Suprapubic skin (tissue), 4 donors: ENCODE measurements at places on chromosomes 2 and 18.

DNA sequence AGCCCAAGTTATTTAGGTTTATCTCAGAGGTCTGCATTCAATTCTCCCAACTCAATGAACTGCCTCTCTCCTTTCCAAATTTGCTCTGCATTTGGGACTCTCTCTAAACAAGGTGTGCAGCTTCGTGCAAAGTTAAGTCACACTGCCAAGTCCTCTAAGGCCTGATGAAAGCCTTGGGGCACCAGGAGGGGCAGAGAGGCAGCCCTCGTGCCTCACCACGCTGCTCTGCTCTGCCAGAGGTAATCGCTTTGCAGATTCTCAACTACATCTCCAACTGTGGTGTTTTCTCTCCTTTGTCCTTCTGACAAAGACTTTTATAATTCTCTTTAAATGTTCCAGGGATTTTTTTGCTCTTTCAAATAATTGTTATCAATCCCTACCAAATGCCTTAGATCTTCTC is 283.0 kb downstream of the MEIS1 start:
- DNase-seq = no peak

GRCh38 chr2:48749291-48750127 is 6.0 kb downstream of the LHCGR start:
- DNase-seq = no peak

DNA sequence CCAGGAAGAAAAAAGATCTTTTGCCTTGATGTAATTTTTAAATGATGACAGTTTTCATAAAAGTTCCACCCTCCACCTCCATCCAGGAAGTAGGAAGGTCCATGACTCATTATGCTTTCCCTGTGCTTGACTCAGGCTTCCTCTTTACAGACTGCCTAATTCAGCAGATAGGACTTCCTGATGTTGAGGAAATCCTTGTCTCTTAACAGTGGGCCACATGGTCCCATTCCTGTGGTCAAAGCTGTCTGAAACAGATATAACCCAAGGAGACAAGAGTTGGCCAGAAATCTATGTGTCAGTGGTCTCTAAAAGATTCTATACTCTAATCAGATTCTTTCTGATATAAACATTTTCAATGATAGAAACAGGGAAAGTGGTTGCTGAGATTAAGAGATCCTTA is 119.1 kb downstream of the BAZ2B start:
- DNase-seq = no peak

DNA sequence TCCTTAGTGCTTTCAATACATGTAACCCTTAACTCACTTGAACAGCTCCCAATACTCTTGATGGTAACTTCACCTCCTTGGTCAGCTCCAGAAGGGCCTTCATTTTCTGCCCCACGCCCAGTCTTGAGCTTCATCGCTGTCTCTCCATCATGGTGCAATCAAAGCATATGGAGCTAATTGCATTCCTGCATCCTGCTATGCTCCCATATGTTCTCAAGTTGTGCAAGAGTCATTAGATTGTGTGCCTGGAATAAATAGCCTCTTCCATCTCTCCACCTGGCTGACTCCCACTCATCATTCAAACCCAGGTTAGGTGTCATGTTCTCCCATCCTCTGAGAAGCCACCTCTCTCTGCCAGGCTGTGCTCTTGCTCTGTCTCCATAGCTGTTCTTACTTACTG is 364.5 kb upstream of the RGPD4 start:
- DNase-seq = no peak

DNA sequence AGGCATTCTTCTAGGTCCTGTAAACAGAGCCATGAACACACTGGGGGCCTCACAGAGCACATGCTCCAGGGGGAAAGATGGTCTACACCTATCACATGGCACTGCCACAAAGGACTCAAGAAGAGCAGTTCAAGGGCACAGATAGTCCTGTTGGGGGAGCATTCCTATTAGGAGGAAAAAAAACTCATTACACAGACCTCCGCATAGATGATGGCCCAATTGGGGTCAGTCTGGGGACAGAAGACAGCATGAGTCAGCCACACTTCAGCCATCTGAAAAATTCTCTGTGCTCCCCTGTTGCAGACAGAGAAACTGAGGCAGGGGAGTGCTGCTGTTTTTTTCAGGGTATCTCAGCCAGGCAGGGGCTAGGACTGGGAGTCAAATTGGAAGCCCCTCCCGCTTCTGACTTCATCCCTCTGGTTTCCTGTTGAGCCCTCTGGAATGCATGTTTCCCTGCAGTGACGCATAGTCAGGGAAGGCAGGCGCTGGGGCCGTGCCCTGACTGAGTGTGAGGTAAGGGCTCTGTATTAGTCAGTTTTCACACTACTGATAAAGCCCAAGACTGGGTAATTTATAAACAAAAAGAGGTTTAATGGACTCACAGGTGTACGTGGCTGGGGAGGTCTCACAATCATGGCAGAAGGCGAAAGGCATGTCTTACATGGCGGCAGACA is 67.9 kb downstream of the RHOB start:
- peak; percentile 75 for DNase-seq

- DNase-seq = no peak
Measured at GRCh38 chr2:31987454-31988220, 23.2 kb downstream of the MEMO1 start.

DNA sequence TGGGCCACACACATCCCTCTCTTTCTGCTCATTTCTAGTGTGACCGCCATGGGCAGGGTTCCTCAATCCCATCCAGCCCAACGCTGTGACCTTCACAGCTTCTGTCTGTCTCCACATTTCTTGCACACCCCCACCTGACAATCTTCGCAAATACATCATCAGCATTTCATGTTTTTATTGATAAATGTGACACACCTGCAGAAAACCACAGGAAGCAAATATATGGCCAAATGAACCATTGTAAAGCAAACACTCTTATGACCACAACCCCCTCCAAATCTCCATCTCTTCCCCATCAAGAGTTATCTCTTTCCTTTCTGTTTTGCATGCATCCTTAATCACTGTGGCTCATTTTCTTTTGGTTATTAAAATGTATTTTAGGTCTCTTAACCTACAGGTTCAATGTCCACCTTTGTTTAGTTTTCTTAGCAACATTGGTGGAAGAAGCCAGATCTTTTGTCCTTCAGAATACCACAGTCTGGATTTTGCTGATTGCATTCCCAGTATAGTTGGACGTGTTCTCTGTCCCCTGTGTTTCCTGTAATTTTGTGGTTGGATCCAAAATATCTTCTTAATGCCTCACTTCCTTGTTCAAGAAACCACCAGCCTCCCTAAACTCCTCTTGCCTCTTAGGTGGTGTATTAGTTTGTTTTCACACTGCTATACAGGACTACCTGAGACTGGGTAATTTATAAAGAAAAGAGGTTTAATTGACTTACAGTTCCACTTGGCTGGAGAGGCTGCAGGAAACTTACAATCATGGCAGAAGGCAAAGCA is 9.8 kb upstream of the NCK2 start:
- DNase-seq = no peak

DNA sequence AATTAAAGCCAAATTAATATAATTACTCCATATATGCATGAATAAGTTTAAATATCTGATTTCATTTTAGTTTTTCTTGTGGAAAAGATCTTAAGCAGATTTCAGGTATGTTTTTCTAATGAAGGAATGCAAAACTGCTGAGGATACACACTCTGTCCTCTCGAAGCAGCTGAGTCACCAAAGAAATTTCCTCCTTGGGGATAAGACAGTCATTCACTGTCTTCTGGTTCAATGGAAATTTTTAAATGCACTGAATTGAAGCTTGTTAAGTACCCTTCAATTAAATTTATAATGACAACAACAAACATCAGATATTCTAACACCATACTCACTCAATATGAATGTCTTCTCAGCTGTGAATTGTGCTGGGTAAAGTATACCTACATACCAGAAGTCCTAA is 101.5 kb upstream of the DNER start:
- no peak for DNase-seq

DNA sequence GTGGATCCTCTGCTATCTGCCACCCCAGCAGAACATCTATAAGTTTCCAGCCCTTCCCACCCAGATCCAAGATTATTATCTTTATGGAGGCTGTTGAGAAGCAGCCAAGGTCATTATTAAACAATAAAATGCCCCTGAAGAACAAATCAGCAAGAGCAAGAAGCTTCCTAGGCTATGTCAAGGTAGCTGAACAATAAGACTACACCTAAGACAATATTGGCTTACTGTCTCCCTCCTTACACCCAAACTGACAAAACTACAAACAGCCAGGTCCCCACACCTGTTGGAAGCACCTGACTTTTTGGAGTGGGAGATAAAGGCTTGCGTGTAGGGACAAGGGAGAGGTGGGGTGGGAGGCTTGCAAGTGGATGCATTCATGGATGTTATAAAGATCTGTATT is 128.5 kb downstream of the SPTBN1 start:
- no peak for DNase-seq

DNA sequence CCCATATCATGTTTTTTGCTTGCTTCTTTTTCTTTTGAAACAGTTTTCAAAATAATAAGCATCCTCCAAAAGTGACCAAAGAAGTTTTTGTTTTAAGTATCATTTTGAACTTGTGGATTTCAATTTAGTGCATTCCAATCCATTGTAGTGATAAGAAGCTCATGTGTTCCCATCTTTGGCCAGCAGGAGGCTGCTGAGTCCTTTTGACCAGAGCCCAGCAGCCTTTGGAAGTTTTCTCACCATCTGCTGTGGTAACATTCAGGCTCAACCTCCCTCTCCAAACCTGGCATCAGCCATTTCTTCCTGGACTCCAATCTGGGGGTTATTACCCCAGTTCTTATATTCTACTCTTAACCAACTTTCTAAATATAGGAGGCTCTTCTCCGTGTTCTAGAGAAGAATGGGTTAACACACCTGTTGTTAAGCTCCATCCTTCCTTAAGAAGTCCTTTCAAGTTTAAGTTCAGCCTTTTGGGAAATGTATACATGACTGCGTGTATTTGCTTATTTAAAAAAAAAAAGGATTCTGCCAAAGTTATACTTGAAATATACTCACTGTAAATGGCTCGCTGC is 39.0 kb upstream of the MAL start:
- DNase-seq = no peak

DNA sequence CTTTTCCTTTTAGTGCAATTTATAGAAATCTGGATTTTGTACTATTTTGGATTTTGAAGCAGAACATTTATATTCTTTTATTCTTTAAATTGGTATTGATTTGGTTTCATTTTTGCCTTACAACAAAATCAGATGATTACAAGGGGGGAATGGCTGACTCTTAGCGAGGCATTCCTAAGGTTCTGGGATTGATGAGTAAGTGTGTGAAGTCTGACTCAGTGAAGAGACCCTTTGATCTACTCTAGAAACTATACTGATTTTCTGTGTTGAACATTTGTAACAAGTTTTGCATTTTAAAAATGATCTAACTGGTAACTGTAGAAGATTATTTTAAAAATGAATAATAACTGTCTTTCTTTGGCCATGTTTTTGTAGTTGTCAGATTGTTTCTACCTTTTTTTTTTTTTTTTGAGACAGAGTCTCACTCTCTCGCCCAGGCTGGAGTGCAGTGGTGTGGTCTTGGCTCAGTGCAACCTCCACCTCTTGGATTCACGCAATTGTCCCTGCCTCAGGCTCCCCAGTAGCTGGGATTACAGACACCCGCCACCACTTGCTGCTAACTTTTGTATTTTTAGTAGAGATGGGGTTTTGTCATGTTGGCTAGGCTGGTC is 48.7 kb downstream of the TTC39C start:
- no peak for DNase-seq

DNA sequence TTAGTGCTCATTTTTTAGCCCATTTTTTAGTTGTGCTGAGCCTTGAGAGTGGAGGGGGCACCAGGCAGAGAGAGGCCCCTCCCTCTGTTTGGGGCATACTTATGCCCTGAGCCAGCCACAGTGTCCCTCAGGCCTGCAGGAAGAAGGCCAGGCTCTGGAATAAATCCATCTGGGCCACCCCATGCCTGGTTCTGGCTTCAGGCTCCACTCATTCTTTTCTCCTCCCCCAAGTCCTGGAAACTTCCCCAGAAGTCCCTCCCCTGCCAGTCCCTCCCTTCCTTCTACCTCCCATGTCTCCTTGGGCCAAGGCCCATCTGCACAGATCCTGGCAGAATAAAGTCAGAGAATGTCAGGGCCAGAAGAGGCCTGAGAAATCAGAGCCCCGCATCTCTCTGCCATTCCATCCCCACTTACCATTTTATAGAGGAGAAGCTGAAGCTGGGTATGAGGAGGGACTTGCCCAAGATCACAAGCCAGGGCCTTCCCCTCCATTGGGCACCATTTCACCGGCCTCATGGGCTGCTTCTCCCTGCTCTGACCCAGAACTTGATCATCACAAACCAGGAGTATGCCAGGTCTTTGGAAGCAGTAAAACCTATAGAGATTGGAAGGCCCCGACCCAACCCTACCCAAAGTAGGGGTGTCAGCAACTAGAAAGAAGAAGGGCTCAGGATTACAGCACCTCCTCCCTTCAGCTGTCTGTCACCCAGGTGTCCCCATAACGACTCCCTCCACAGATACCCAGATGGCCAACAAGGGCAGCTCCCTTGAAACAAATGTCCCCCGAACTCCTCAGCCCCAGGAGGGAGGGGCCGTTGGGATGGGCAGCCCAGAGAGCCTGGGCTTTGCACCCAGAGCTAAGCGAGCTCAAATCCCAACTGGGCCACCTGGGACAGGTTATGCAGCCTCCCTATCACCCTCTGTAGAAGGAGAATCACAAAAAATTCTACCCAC is 108.4 kb downstream of the POLR1A start:
- peak; percentile 79 for DNase-seq

DNA sequence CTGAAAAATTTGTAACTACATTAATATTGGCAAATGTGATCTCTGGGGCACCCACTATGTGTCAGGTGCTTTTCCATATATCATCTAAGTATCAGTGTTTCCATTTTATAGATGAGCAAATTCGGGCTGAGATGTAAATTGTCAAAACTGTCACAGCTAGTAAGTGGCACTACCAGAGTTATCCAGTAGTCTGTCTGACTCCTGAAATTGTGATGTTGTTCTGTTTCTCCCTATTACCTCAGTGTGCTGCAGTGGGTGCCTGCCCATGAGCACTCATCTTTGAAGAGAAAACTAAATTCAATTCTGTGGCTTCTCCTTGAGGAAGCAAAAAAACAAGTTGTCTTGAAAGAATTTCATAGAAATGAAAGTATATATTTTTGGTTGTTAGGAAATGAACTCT is 467.4 kb upstream of the FANCL start:
- no peak for DNase-seq
